ENCODE measurements at places on chromosomes 1 and 21.

DNA sequence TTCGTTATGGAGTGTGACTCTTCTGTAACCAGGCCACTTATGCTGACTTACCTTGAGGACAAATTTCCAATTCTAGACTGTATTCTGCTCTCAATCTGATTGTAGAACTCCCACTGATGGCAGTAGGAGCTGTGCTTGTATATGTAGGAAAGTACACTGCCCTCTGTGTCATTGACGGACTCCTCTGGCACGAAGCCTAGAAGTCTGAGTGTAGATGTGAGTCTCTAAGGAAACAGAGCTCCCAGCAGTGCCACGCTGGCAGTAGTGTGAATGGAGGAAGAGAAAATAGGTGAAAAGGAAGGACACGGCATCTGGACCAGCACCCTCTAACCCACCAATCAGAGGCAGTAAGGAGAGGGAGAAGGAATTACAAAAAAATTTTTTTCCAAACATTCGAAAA is 130.4 kb upstream of the ADGRL2 start:
- DNase-seq = peak; percentile 72

GRCh38 chr1:3417082-3417739 is 37.3 kb upstream of the ARHGEF16 start:
- DNase-seq = no peak

DNA sequence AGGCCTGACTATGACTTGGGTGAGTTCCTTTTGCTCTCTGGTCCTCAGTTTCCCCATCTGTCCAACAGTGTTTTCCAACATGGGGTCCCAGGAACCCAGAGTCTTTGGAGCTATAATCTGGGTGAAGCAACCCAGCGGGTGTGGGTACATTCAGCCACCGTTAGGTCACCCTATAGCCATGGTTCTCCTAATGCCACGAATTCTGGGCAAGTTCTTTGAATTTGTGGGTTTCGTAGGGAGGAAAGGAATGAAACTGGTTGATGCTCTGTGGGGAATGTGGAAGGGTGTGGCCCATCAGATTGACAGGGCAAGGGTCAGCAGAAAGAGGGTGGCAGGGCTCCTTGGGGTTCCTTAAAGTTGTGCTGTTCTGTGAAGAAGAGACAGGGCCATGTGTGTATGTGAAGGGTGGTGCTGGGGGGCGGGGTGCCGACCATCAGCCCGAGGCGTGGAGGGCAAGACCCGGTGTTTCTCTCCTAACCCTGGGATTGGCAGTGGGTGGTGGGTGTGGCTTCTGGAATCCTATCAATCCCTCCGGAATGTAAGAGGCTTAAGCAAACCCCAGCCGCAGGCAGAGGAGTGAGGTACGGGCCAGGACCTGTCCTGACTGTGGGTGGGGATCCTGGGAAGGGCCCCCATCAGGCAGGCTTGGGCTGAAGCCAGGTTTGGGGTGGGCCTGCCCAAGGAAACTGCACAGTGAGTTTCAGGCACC is 35.5 kb upstream of the ZNF362 start:
- no peak for DNase-seq

GRCh38 chr21:36297938-36298572 is 21.9 kb upstream of the MORC3 start:
- peak; percentile 44 for DNase-seq

DNA sequence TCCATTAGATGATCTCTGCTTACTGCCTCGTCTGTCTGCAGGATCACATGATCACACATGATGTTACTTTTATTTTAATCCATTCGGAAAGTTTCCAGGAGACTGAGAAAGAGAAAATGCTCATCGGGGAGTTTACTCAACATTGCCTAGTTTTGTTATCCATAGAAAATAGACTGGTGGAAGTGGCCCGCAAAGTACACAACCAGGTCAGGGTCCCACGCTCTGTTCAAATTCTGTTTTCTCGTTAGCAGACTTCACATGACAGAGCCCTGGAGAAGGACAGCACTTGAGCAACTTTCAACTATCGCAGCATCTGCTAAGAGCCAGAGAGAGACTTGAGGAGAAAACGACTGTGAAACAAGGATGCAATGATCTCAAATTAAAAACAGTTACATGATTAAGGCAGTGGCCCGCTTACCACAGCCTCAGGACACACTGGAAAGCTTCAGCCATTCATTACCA is 44.2 kb downstream of the ADAMTS1 start:
- no peak for DNase-seq

GRCh38 chr21:45409466-45410150 is 4.6 kb downstream of the COL18A1 start:
- no peak for DNase-seq

GRCh38 chr1:175566247-175566646 is 177.1 kb downstream of the TNR start:
- no peak for DNase-seq

GRCh38 chr1:111463029-111463683 is 10.6 kb upstream of the C1orf162 start:
- peak; percentile 26 for DNase-seq

GRCh38 chr1:24348196-24348595 is 29.0 kb downstream of the GRHL3 start:
- DNase-seq = no peak

DNA sequence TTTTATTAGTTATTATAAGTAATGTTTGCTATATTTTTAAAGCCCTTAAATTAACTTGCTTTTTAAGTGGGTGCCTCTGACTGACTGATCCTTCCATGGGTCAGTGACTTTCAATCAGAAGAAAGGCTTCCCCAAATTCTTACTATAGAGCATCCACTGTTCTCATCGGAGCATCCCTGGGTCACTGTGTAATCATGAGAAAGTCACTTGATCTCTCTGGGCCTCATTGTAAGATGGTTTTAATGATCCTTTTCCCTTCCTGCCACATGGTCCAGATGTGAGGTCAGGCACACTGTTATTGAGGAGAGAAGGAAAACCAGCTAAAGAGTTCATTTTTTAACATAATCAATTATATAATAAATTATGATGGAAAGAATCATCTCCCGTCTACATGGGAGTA is 11.0 kb upstream of the NBL1 start:
- DNase-seq = no peak

GRCh38 chr1:188904201-188904600 is 1573.5 kb downstream of the BRINP3 start:
- DNase-seq = no peak

DNA sequence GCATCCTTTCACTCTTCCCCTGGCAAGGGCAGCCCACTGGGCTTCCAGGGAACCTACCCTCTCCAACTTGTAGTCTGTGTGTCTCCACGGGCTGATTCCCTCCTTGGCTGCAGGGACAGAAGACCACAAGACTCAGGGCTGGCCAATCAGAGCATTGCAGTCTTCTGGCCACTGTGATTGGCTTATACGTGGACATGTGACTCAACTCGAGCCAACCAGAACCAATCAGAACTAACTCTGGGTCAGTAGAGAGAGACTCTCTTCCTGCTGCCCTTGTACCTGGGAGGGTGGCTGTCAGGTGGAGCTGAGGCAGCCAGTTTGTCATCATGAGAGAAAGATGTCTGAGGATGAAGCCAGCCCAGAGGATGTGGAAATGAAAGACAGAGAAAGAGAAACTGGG is 64.0 kb downstream of the DHRS3 start:
- DNase-seq = peak; percentile 40

- DNase-seq = no peak
These were observed 99.6 kb downstream of the DMRTB1 start for GRCh38 chr1:53558739-53559315.

DNA sequence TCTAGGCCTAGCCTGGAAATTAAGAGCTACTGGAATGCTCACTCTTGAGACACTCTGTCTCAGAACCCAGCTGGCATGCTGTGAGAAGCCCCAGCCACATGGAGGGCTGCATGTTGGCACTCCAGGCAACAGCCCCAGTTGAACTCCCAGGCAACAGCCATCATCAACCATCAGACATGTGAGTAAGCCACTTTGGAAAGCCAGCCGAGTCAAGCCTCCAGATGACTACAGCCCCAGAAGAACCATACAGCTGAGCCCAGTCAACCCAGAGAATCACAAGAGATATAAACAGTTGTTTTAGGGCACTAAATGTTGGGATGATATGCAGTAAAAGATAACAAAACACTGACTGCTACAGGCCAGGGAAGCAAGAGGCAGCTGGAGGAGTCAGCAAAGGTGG is 17.7 kb upstream of the MAN1C1 start:
- no peak for DNase-seq

DNA sequence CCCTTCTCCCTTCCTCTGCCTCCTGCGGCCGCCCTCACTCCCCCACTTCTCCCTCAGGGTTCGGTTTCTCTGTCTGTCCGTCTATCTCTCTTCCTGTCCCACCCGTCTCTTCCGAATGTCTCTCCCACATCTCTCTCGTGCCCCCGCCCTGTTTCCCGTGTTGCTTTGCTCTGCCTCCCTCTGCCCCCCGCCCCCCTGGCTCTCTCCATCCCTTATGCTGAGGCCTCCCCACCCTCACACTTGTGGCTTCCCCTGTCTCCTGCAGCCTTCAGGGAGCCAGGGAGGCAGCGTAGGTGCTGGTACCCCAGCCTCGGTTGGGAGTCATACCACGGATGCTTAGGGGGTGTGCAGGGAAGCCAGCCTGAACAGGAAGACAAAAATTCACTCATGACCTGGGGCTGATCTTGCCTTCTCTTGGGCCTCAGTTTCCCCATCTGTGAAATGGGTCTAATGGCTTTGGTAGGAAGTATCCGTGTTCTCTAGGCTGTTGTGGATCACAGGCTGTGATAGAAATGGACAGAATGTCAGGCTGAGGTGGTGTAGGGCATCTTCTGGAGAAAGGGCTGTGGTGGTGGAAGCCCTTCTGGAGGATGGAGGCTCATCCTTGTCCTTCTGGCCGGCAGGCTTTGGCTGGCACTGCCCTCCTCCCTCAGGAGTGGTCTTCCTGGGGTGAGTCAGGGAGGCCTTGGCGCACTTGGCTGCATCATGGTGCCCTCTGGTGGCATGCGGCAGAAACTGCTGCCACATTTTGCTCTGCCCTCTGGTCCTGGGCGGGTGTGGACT is 55.5 kb downstream of the FOXO6 start:
- DNase-seq = peak; percentile 84

GRCh38 chr1:17735793-17736192 is 19.3 kb upstream of the ACTL8 start:
- no peak for DNase-seq

- no peak for DNase-seq
These were observed 19.8 kb downstream of the NPR1 start for GRCh38 chr1:153698020-153698922.

DNA sequence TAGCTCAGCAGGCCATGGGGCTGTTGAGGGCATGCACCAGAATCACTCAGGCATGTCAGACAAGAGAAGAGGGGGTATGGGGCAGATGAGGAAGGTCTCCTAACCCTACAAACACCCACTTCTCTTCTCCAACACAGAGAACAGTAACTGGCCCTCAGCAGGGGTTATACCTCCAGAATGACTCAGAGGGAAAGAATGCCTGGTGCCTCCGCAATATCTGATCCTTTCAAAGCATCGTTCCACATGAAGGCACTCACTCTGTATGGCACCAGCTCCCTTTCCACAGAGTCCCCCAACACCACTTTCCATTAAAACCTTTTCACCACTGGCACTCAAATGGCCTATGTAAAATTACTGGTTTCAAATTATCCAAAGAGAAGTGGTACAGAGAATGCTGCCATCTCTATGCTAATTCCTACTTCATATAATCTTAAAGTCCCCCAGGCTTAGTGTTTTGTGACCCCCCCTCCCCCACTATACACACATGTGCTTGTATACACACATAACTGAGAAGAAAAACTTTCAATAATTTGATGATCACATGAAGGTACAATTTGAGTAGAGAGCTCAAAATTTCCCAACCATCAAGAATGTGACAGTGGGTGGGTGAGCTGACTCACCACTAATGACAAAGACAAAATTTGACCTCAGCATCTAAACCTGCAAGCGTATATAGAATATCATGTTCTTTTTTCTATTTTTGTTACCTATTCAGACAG is 91.5 kb downstream of the SIPA1L2 start:
- no peak for DNase-seq

DNA sequence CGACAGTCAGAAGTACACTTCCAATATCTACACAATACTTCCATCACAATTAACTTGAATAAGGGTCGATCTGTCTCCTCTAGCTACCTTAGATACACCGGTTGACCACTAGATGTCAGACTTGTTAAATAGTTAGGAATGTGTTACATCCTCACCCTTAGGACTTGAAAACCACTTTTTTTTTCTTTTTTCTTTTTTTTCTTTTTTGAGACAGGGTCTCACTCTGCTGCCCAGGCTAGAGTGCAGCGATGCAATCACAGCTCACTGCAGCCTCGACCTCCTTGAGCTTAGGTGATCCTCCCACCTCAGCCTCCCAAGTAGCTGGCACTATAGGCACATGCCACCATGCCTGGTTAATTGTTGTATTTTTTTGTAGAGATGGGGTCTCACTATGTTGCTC is 120.4 kb upstream of the GREM2 start:
- DNase-seq = peak; percentile 73

DNA sequence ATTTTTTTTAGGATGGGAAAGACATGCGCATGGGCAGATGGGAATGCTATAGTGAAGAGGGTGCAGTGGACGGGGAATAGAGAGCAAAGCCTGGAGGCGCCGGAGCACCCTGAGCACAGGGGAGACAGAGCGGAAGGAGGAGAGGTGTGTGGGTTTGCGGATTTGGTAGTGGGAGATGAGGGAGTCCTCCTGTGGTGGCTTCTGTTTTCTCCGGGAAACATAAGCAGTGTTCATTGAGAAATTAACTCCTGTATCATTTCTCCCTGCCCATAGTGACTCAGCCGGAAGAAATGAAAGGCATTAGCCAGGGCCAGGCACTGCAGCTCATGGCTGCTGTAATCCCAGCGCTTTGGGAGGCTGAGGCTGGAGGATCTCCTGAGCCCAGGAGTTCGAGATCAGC is 4.7 kb upstream of the PTPRF start:
- DNase-seq = peak; percentile 52

GRCh38 chr1:172268237-172268636 is 152.2 kb upstream of the C1orf105 start:
- DNase-seq = no peak

GRCh38 chr1:84366786-84367185 is 31.5 kb upstream of the DNASE2B start:
- peak; percentile 32 for DNase-seq

DNA sequence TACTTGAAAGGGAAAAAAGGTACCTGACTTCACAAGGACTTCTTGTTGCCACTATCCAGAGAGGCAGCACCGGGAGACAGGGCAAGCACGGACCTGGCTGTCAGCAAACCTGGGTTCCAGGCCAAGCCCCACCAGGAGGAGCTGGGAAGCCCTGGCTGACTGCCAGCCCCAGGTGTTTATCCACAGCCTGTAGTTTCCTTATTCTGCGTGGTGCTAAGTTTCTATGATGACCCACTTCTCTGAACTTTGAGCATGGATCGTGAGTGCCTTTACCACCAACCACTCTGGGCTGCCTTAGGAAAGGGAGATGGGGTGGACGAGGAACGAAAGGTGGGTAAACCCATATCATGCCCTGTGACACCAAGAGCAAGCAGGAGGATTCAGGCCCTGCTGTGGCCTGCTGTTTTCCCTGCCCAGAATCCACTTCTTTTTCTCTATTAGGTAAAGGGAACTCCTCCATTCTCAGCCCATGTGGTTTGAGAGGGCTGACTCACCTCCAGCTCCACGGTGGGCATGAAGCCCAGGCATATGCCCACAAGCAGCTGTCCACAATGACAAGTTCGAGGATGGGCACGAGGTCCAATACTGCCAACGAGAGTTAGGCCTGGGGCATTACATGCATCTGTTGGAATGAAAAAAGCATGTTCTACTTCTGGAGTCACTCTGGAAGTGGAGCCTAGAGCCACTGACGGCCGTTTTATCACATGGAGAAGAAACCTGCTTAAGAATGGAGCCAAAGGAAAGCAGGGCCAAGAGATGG is 20.3 kb downstream of the TSPAN2 start:
- DNase-seq = no peak

GRCh38 chr1:20498116-20498515 is 9.8 kb downstream of the MUL1 start:
- no peak for DNase-seq

- no peak for DNase-seq
These were observed 33.6 kb upstream of the CD34 start for GRCh38 chr1:207944571-207944970.

Measured in AG08396 (cell line).